ENCODE measurements at places on chromosomes 3 and 15. TPM values are rescaled to one million over a fixed set of nuclear protein-coding genes. Genes with fewer than 3 reads are reported as not detected.

GRCh38 chr3:57086201-57086600 lies 25.7 kb downstream of the SPATA12 start:
- no peak for DNase-seq

The CSTA gene
- not detected for total RNA-seq

The PLIN1 gene
- not detected for total RNA-seq

DNA sequence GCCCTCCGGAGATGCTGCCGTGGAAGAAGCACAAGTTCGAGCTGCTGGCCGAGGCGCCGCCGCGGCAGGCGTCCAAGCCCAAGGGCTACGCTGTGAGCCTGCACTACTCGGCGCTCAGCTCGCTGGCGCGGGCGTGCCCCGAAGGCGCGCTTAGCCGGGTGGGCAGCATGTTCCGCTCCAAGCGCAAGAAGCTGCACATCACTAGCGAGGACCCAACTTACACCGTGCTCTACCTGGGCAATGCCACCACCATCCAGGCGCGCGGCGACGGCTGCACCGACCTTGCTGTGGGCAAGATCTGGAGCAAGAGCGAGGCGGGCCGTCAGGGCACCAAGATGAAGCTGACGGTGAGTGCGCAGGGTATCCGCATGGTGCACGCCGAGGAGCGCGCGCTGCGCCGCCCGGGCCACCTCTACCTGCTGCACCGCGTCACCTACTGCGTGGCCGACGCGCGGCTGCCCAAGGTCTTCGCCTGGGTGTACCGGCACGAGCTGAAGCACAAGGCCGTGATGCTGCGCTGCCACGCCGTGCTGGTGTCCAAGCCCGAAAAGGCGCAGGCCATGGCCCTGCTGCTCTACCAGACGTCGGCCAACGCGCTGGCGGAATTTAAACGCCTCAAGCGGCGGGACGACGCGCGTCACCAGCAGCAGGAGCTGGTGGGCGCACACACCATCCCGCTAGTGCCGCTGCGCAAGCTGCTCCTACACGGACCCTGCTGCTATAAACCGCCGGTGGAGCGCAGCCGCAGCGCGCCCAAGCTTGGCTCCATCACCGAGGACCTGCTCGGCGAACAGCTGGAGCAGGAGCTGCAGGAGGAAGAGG lies 1.3 kb downstream of the FAM43A start:
- no peak for DNase-seq

The SOX14 gene
- total RNA-seq: not detected

DNA sequence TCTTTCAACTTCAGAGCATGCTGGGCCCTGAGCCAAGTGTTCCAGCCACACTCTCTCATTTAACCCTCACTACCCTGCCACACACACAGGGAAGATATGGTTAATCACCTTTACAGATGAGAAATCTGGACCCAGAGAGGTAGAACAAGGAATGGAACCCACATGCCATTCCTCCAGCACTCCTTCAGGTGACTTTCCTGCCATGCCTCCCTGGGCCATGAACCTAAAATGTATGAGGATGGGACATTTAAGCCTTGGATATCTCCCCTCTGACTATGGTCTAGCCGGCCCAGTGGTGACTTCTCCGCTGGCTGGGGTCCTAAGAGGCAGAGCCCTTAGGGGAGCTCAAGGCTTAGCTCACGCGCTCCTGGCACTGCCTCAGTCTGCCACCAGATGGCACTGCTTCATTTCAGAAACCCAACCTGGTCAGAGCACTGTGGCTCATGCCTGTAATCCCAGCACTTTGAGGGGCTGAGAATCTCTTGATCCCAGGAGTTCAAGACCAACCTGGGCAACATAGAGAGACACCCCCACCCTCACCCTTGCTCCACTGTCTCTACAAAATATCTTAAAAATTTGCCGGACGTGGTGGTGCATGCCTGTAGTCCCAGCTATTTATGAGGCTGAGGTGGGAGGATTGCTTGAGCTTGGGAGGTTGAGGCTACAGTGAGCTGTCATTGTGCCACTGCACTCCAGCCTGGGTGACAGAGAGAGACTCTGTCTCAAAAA lies 2.2 kb upstream of the DCAF1 start:
- DNase-seq: peak; percentile 88

DNA sequence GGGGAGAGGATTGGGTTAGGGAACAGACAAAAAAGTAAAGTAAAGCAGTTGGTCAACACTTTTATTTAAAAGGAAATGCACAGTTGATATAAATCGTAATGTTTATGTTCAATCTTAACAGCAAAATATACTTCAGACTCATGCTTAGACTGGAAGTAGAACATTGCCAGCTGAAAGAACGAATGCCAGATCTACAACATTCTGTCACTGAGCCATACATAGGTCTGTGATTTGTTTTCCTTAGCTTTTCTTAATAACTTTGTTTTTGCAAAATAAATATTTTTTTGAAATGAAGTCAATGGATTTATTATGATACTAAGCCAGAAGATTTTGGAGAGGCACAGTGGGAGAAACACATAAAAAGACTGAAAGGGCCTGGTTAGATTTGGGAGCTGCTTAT lies 62.0 kb downstream of the LEKR1 start:
- DNase-seq: no peak

DNA sequence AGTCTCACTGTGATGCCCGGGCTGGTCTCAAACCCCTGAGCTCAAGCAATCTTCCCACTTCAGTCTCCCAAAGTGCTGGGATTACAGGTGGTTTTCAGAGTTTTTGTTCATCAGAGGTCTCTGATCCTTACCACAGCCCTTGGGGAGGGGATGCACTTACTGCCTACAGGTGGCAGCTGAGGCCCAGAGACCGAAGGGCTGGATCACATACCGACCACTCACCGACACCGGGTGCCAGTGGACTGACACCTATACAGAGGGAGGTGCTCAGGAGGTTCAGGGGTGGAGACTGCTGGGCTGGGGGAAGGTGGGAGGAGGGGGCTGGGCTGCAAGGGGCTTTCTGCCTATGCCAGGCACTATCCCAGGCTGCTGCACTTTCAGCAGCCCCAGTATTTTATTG lies 19.5 kb downstream of the DUSP7 start:
- no peak for DNase-seq

DNA sequence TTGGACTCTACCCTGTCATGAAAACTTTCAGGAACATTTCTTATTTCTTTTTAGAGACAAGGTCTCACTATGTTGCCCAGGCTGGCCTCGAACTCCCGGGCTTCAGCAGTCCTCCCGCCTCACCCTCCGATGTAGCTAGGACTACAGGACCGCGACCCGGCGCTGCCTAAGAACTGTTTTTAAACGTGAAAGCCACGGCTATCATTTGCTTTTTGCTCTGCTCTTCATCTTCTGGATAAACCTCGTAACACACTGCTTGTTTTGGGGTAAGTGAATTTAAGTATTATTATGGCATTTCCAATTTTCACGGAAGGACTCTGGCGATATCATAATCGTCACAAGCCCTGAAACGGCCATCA lies 14.3 kb upstream of the CCNL1 start:
- DNase-seq: peak; percentile 45

DNA sequence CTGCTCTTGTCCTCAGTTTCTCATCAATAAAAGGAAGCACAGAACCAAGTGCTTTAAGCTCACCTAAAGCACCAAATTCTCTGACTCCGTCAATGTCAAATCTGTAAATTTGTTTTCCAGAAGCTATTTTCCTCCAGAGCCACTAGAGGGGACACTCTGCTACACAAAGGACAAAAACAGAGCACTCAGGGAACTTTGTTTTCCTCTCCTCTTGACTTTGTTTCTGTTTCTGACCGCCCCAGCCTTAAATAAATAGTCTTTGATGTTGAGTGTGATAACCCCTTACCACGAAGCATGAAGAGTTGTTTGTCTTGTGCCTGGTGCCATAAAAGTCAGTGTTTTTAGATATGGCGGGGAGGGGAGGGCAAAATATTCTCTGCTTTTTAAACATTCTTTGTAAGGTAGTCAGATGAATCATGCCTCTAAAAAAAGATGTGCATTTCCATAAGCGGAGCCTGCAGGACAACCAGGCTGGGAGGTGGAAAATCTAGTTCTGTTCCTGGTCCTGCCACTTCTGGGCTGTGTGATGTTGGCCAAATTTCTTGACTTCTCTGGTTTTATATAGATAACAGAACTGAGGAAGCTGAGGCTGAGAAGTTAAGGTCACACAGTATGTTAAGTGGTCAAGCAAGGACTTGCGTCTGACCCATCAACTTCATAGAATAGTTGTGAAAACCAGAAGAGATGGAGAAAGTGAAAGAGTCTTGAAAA lies 7.3 kb upstream of the ZBTB38 start:
- peak; percentile 42 for DNase-seq

DNA sequence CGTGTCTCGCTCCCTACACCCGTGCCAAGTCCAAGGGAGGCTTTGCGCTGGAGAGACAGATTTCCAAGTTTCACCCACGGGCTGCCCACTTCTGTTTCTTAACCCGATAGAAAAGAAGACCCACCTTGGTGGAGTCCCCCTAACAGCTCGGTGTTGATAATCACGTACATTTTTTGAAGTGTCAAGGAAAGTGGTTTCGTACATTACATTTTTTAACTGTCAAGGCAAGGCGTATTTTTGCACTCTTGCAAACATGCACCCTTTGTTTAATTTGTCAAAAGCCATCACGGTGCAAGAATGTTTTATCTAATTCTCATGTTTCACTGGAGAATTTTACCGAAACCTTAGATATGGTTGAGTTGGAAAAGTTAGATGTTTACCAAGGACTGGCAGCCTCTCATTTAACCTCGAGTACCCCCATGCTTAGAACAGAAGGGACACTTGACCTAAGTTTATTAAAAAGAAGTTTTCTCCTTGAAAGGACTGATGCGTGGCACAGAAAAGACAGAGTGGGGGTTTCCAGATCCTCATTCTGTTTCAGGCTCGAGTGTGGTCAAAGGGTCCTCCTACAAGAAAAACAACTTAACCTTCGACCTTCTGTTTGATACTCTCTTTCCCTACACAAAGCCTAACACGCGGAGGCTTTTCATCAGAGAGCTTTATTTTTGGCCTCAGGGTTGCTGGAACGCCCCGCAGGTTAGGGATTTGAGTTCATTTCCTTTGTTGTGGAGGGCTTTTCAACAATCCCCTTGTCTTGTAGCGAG lies 882 bp downstream of the GXYLT2 start:
- no peak for DNase-seq

- DNase-seq: no peak
Observed at GRCh38 chr3:146307456-146307725, 56.5 kb upstream of the PLSCR4 start.

The SCAANT1 gene
- total RNA-seq: not detected

GRCh38 chr3:190357468-190357867 lies 30.5 kb upstream of the CLDN16 start:
- DNase-seq: no peak

The MESP1 gene
- 2.4 TPM for total RNA-seq
